ENCODE measurements at places on chromosomes 11 and 22.

DNA sequence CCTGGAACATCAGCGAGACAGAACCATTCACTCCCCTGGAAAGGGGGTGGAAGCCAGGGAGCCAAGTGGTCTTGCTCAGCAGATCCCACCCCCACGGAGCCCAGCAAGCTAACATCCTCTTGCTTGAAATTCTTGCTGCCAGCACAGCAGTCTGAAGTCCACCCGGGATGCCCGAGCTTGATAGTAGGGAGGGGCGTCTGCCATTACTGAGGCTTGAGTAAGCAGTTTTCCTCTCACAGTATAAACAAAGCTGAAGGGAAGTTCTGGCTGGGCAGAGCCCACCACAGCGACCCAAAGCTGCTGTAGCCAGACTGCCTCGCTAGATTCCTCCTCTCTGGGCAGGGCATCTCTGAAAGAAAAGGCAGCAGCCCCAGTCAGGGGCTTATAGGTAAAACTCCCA is 764.8 kb upstream of the LUZP2 start:
- peak; percentile 8 for DNase-seq

- no peak for DNase-seq
Observed at GRCh38 chr11:90639461-90639993, 416.7 kb upstream of the CHORDC1 start.

GRCh38 chr11:63262547-63262946 is 19.1 kb upstream of the SLC22A25 start:
- no peak for DNase-seq

GRCh38 chr11:68089679-68090078 is 31.5 kb downstream of the CHKA start:
- no peak for DNase-seq

DNA sequence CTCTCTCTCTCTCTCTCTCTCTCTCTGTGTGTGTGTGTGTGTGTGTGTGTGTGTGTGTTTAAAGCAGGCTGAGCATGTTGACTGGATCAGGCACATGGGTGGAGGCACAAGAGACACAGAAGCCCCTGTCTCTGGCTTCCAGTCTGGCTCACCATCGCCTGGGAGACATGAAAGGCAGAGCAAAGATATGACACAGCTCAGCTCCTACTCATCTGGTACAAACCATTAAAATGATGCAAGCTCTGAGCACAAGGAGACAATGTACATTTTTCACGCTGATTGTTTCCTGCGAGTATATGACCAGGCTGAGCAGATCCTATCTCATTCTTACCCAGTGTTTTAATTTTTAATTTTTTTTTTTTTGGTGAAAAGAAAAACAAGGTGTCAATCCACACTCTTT is 9.5 kb downstream of the SLC6A5 start:
- no peak for DNase-seq
